ENCODE measurements at places on chromosomes 2 and 18.
A peak's percentile ranks its signal among the peaks of the same experiment; 100 is the strongest.

GRCh38 chr2:230205034-230205433, 14.8 kb downstream of the SP110 start:
- DNase-seq, result no peak

- DNase-seq, result peak; percentile 10
These were observed at the start of gene NTSR2 for GRCh38 chr2:11669454-11670291. NTSR2 (minus strand) TSS chr2:11670195; CDS start chr2:11670129, 66 bp downstream.

- no peak for DNase-seq
These were observed 62.7 kb upstream of the KIF5C start for GRCh38 chr2:148812306-148812705.

- no peak for DNase-seq
These were observed 5.1 kb downstream of the HNMT start for GRCh38 chr2:137969418-137969765.

GRCh38 chr2:15184491-15184890, 376.6 kb downstream of the NBAS start:
- no peak for DNase-seq

All from activated CD8-positive, alpha-beta memory T cell treated with anti-CD3 and anti-CD28 coated beads for 48 hours (primary cell).